ENCODE measurements at places on chromosomes 7 and 10.

- no peak for DNase-seq
Measured at GRCh38 chr7:156178857-156179256, 366.6 kb upstream of the SHH start.

GRCh38 chr7:113246738-113247137 is 128.4 kb upstream of the SMIM30 start:
- no peak for DNase-seq

DNA sequence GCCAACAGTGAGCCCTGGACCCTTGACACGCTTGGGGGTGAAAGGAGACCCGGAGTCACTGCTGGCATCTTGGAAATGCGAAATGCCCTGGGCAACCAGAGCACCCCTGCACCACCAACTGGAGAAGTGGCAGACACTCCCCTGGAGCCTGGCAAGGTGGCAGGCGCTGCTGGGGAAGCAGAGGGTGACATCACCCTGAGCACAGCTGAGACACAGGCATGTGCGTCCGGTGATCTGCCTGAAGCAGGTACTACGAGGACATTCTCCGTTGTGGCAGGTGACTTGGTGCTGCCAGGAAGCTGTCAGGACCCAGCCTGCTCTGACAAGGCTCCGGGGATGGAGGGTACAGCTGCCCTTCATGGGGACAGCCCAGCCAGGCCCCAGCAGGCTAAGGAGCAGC is 98.5 kb downstream of the TACC2 start:
- no peak for DNase-seq

DNA sequence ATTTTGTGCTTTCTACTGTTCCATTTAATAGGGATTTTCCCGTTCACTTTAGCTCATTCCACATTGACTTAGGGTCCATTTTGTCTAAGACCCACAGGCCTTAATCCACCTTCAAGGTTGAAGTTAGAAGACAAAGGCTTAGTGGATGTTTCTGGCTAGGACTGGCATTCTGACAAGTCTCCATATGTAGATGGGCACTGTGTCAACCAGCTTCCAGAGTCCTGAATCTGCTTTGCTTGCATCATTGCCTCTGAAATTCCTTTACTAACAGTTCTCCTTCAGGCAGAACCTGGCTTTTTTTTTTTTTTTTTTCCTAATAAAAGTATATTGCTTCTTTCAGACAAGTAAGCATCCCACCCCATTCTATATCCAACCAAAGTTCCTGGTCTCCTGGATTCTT is 69.6 kb upstream of the PDCD4 start:
- no peak for DNase-seq
